ENCODE measurements at places on chromosomes 4 and X.

DNA sequence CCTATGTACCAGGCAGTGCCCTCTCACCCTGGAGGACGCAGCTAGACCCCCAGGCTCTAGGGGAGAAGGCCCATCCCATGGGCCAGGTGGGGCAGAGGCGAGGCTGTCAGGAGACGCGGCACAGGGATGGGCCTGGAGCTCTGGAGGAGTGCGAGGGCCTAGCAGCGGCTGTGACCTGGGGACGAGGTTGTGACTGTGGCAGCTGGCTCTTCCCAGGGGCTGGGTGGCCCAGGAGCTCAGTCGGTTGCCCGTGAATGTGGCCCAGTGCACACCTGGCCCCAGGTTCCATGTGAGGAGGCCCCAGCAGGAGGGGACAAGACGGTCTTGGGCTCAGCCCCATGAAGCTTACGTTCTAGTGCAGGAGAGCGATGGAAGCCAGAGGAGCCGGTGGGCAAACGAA lies 31.0 kb upstream of the ADRA2C start:
- DNase-seq = no peak

DNA sequence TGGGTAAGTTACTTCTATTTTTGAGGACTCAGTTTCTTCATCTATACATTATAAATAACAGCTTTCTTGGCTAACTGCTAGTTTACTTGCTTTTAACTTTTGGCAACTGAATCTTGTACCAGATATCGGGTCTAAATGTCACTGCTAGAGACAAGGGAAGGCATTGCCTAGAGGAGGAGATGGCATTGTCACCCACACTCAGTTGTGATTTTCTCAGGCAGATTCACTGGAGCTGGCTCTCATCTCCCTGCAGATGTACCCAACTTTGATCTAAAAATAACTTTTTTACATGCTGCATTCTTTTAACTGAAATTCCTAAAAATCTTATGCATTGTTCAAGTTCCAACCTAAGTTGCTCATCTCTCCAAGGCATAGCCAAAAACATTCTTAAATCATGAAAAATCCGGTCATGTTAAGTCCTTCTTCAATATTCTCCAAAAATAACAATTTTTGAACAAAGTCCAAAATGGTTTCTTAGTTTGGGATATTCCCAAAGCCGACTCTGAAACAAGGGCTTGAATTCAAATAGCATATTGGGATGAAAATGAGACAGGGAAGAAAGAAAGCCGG lies 469.0 kb upstream of the BOD1L1 start:
- DNase-seq = no peak

GRCh38 chr4:36303426-36304137 lies 22.2 kb downstream of the DTHD1 start:
- no peak for DNase-seq

DNA sequence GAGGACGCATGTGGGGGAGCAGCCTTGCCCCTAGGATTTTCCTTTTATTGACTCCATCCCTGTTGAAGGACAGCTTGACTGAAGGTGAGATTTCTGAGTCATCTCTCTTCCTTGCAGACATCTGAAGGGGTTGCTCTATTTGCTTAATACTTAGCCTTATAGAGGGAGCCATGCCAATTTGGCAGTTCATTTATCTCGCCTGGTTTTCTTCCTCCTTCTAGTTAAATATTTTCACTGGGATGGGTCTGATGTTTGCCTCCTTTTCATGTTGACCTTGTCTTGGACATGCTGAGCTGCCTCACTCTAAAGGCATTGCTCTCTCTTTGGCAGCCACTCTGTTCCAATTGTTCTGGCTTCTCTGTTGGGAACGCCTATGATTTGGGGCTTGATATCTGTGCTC lies 151.0 kb upstream of the PSAPL1 start:
- DNase-seq = no peak

GRCh38 chrX:13898083-13898482 lies 81.2 kb upstream of the GPM6B start:
- no peak for DNase-seq

- DNase-seq = no peak
Observed at GRCh38 chr4:69092190-69092589, 4.1 kb upstream of the UGT2B7 start.
